ENCODE measurements at places on chromosomes 4 and X.

DNA sequence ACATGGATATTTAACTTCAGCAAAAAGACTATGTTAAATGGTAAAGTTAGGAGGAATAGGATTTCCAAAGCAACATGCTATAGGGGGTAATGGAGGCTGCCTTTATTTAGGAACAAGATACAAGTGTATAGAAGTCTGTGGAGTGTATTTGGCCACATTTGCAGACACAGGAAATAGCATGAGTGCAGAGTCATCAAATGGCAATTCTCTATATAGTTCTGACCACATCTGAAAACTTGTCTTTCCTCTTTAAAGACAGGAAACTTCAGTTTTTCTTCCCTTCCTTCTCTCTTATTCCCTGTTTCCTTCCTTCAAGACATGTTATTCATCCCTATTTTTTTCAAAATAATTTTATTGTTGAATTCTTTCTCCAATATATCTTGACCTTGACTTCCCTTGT lies 119.3 kb upstream of the PITX2 start:
- no peak for DNase-seq

GRCh38 chr4:2552806-2553205 lies 16.4 kb downstream of the FAM193A start:
- DNase-seq = no peak

DNA sequence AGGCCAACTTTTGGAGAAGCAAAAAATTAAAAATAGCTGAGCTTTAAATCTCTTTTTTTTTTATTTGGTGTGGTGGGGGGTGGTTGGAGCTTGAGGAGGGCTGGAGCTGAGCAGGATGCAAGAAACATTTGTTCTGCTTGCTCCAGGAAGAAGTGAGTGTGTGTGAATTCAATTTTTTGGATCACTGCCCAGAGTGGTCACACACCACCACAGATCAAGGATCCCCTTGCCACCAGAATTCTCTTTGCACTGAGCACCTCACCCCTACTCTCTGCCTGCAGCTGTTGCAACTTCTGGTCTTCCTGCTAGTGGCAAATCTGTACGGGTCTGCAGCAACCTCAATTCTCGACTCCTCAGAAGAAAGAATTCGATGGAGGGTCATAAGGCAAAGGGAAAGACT lies 19.9 kb upstream of the PLP1 start:
- no peak for DNase-seq

DNA sequence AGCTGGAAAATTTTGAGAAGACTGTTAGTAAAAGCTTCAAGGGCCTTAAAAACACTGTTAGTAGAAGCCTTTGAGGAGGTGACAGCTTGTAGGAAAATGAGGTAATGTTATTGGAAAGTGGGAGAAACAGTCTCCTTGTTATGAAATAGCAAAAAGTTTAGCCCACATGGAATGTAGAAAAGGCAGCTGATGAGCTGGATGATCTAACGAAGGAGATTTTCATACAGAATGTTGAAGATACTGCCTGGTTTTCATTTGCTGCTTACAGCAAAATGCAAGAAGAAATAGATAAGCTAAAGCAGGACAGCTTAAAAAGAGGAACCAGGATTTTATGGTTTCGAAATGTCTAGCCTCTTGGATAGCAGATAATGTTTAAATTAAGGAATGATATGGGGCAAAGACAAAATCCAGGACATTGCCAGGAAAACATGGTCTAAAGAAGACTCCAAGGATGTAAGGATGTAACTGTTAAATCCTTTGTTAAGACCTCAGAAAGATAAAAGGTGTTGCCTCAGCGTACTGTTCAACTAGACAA lies 10.2 kb upstream of the STBD1 start:
- DNase-seq = no peak

DNA sequence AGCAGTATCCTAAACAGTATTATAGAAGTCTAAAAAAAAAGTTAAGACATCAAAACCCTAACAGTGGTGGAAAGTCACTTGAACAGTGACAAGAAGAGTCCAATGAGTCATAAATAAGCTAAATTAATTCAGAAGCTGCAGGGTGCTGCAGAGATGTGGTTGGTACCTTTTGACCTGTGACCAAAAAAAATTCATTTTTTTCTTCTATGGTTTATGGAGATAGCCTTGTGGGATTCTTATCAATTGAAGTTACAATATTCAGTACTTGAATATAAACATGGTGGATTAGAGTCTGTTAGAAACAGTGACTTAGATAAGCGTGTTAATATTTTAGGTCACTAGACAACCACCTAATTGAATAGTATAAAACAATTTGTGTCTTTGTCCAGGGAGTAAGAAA lies 35.4 kb downstream of the CCSER1 start:
- DNase-seq = no peak

GRCh38 chr4:41541687-41542094 lies 3.7 kb downstream of the LIMCH1 start:
- no peak for DNase-seq

- no peak for DNase-seq
Measured at GRCh38 chrX:31609130-31609529, 537.3 kb upstream of the FTHL17 start.

DNA sequence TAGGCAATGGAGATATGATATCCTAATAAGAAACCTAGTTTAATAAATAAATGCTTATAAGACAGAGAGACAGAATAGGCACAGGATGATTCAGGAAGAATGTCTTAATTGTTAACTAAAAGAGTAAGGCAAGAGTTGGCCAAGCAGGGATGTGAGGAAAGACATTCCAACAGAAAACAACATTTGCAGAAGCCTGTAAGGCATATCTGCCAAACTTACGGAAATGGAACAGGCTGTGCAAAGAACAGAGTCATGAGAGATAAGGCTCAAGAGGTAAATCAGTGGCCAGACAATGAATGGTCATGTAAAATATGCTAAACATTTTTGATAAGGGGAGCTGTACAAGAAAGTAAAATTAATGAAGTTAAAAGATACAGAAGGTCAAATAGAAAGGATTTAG lies 134.9 kb downstream of the KCTD8 start:
- no peak for DNase-seq

- no peak for DNase-seq
Measured at GRCh38 chr4:187208651-187209050, 485.0 kb upstream of the FAT1 start.

DNA sequence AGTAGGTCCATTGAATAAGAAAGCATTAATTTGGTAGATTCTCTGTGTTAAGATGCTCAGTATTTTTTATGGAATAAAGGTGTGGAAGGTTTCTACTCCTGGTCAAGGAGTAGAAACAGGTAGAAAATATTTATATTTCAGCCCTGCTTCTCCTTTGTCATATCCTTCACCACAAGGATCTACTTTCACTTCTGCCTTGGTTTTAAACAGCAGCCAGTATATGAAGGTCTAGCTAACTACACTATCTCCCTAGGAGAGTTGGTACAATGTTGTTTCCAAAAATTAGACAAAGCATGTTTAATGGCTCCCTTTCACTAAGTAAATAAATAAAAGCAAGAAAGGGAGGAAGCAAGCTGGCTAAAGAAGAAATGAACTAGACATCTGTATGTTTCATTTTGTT lies 44.6 kb upstream of the GYPA start:
- DNase-seq = no peak

- peak; percentile 83 for DNase-seq
Measured at GRCh38 chrX:43703211-43703791, 47.2 kb downstream of the MAOA start.

DNA sequence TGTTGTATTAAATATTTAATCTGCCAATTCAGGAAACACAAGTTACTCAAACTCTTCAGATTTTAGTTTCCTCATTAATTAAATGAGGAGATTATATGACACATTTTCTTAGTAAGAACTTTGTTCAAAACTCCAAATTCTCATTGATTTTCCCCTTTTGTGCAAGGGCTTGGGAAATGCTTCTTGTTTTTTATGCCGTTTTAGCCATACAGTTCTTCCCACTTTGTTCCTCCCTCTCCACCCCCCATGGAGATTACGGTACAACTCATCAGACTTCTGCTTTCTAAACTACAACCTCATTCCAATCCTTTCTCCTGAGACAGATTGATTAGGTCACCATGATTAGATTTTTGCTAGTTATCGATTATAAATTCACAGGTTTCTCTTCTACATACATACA lies 10.9 kb upstream of the BBS7 start:
- DNase-seq = no peak

DNA sequence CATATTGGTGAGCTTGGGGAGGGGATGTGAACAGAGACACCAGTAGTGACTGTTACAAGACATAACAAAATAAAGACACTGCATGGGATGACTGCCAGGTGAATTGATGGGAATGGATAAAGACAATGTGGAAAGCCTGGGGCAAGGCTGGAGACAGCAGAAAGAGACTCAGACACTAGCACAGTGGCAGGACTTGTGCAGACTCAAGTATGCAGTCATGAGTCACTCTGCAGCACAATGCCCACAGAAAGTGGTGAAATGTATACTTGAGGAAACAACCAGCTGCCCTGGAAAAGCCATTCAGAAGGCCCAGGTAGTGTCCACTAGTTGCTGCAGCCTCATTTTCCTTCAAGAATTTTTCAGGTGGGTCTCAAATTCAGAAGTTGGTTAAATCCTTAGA lies 452.3 kb downstream of the MID1IP1 start:
- no peak for DNase-seq

DNA sequence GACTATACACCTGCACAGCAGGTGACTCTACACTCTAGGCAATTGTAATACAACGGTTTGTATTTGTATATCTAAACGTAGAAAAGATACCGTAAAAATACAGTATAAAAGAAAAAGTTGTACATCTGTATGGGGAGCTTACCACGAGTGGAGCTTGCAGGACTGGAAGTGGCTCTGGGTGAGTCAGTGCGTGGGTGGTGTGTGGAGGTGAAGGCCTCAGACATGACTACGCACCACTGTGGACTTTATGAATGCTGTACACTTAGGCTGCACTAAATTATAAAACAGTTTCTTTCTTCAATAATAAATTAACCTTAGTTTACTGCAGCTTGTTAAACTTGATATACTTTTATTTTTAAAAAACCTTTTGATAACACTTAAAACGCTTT lies 85.0 kb upstream of the FAT1 start:
- DNase-seq = no peak

DNA sequence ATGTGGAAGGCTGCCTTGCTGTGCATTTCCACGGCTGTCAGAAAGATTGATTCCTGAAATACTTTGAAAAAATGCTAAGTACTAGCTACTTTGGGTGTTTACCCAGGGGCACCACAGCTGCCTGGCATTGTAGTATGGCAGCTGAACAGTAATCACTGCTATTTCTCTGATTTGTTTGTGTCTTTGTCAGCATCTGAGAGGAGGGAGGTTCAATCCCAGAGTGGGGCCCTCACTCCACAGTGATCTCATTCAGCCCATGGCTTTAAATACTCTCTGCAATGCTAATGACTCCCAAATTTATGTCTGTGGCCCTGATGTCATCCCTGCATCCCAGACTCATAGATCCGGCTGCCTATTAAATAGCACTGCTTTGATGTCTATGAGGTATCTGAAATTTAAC lies 575.3 kb upstream of the MAGEB2 start:
- DNase-seq = no peak

DNA sequence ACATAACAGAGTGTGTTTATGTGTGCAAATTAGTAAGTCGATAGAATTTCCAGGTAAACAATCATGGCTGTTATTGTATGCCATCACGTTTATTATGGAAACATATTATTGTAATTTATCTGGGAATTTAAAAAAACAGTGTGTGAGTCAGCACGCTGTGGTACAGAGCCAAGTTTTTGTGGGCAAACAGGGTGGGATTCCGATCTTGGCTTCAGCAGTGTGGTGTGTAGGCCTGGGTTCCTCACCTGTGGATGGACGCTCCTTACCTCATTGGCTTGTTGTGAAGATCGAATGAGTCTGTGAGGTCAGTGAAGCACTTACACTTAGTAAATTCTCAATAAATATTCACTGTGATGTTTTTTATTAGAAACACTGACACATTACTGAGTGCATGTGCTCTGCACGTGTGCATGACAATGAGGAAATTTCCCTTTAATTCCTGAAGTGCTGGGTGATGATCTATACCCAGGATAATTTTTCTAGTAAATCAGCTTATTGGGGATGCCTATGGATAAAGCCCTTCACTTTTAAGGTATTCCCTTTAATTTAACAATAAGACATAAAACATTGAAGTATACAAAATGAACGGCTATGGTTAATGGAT lies 36.4 kb downstream of the SLIT2 start:
- no peak for DNase-seq

DNA sequence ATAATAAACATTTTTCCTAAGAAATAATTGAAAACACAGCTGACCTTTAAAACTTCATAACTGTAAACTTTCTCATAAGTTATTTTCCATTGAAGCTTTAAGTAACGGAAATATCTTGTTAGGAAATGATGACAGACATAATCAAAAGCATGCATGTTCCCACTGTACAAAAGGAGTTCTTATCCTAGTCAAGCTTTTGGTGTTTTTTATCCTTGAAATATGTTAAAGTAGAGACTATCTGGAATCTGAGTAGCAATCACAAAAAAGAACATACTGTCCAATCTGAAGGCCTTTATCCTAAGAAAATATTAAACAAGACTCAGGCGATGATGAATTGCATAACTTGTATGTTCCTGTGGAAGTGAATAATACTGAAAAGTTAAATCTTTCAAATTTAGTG lies 14.4 kb downstream of the GEMIN8 start:
- no peak for DNase-seq

- DNase-seq = peak; percentile 1
Measured at GRCh38 chr4:13733817-13734216, 106.3 kb upstream of the BOD1L1 start.

DNA sequence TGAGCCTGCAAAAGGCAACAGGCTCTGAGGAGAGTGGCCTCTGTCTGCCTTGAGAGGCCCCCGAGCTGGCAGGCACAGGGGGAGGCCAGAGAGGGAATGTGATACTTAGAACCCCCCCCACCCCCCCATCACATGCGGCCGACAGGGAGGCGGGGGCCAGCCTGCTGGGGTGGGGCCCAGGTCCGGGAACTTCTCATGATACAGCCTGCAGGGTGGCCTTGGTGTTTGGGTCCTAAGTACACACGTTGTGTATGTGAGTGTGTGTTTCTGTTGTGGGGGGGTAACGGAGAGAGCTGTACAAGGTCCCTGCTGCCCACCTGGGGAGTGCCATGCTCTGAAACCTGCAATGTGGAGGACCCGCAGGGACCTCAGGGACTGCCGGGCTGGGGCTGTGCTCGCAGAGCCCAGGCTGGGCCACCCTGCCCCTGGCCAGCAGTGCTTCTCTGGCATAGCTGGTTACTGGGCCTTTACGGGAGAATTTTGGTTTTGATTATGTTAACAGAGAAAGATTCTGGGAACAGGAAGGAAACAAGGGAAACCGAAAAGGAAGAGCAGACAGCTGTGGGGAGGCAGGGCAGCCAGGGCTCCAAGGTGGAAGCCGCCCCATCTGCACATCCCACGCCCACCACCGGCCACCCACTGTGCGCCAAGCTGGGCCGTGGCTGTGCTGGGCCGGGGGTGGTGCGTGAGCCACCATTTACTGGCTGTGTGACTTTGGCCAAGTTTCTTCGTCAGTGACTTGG lies 19.9 kb downstream of the SH3BP2 start:
- DNase-seq = no peak

Data from pulmonary artery endothelial cell (primary cell).